ENCODE measurements at places on chromosomes 5 and 9. TPM values are rescaled to one million over a fixed set of nuclear protein-coding genes. Genes with fewer than 3 reads are reported as not detected.

Gene AFAP1L1
- 15.2 TPM for total RNA-seq

Gene TXNDC8
- not detected for total RNA-seq

Gene PCDHAC2
- 8.8 TPM for total RNA-seq

Gene SELENOP
- total RNA-seq: 1.6 TPM

Gene NUP214
- 34.9 TPM for total RNA-seq

Gene ZNF483
- 4.8 TPM for total RNA-seq

Gene PCDHGA7
- 0.18 TPM for total RNA-seq

Gene IRX1
- total RNA-seq: not detected

Gene ELAVL2
- not detected for total RNA-seq

Gene FOXD4L3
- total RNA-seq: not detected

Gene EDIL3
- 17.6 TPM for total RNA-seq

Gene DAB2IP
- 18.4 TPM for total RNA-seq

Gene PCDHGA3
- not detected for total RNA-seq

Gene COQ4
- 19.1 TPM for total RNA-seq

Gene CMBL
- total RNA-seq: 43.2 TPM

Gene BAAT
- total RNA-seq: 0.08 TPM

Gene AGXT2
- not detected for total RNA-seq

Gene BTNL8
- not detected for total RNA-seq

Gene TRIM7
- total RNA-seq: 25.8 TPM

Gene NIPSNAP3A
- 17.4 TPM for total RNA-seq

Gene SAPCD2
- total RNA-seq: 18.4 TPM

Gene GADD45G
- total RNA-seq: 1.2 TPM

Gene HACD4
- 0.13 TPM for total RNA-seq

Gene IPO11
- total RNA-seq: 39.8 TPM

Gene KIF12
- 0.87 TPM for total RNA-seq

Gene MED22
- 26.2 TPM for total RNA-seq

Gene SPINK6
- not detected for total RNA-seq

Gene ITGA2
- 41.8 TPM for total RNA-seq

Gene SLC30A5
- total RNA-seq: 61.3 TPM

Gene SV2C
- total RNA-seq: not detected

Gene DIPK1B
- 10.6 TPM for total RNA-seq

Gene PAPPA
- total RNA-seq: 1.2 TPM

Gene ZNF354C
- total RNA-seq: 4.3 TPM

Gene TEX48
- total RNA-seq: not detected

Gene TMOD1
- total RNA-seq: 1.4 TPM

Gene MAMDC2
- total RNA-seq: 1.5 TPM

Gene CAMK2A
- total RNA-seq: 0.51 TPM

Gene LRRC14B
- total RNA-seq: 0.82 TPM

Gene CLIC3
- total RNA-seq: 6.2 TPM

Gene RANBP17
- not detected for total RNA-seq

Gene PCDHGB4
- 0.21 TPM for total RNA-seq

Gene PCDHGB2
- total RNA-seq: 5.3 TPM

Gene PLEKHG4B
- 8.9 TPM for total RNA-seq

Gene UNC5A
- total RNA-seq: 0.13 TPM

Gene IFNA4
- not detected for total RNA-seq

Gene TMEM161B
- total RNA-seq: 16.3 TPM

Gene GABBR2
- total RNA-seq: 6.3 TPM

Gene FOXD4L6
- not detected for total RNA-seq

Gene PTGDS
- 13.7 TPM for total RNA-seq

Gene C5orf22
- 39.0 TPM for total RNA-seq

Gene IGFBPL1
- 13.7 TPM for total RNA-seq

Gene DDX46
- 90.8 TPM for total RNA-seq

Gene ARL14EPL
- not detected for total RNA-seq

Gene ABLIM3
- 12.9 TPM for total RNA-seq

Gene LCN15
- 0.05 TPM for total RNA-seq

Gene NLN
- 51.8 TPM for total RNA-seq

Data from Panc1 (cell line).